ENCODE measurements at places on chromosomes 6 and 20. TPM values are rescaled to one million over a fixed set of nuclear protein-coding genes. Genes with fewer than 3 reads are reported as not detected.

DNA sequence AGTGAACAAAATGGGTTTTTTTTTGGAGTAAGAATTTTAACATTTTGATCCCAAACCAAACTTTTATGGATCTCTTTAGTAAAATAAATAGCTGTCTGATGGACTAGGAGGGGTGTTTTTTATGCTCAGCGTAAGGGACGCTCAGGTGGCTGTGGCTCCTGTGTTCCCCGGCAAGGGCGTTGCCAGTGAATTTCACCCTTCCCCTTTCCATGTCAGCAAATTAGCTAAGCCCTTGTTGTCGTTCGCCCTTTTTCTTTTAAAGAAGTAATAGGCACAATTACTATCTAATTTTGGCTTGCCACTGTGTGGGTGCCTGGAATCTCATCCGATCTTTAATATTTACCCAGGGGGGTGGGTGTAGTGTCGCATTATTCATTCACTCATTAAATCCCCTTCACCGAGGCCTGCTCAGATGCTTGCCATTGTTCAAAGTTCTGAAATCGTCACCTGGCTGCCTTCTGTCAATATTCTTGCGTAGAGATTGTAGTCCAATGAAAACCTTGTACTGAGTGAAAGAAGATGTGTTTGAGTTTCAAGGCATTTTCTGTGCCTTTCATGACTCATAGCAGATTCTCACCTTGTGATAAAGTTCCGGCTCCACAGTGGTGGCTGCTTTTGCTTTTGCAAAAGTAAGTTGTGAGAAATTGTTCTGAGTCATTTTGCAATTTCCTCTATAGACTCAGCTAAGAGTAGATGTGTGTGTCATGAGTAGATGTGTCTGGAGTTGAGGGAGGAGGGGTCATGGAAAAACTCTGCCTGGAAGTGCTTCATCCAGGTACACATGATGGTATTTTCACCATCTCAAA, 40.0 kb upstream of the CLDN20 start:
- H3K4me3 ChIP-seq: peak overlapping the region; percentile 40
- peak; percentile 78 for DNase-seq
- peaks cover 17% of the 10 kb centered on the region for H3K4me1 ChIP-seq
- H3K36me3 ChIP-seq: peaks cover 3% of the 10 kb centered on the region
- peak overlapping the region; percentile 75 for H3K27ac ChIP-seq

GRCh38 chr20:51376111-51376510, 166.4 kb downstream of the NFATC2 start:
- H3K27ac ChIP-seq: no peak overlapping the region
- peaks cover 4% of the 10 kb centered on the region for H3K36me3 ChIP-seq
- no peak for DNase-seq
- H3K27me3 ChIP-seq: no peaks in the 10 kb centered on the region
- no peak overlapping the region for H3K4me3 ChIP-seq
- peaks cover 4% of the 10 kb centered on the region for H3K4me1 ChIP-seq

The SAPCD1 gene
- total RNA-seq: 11.3 TPM

GRCh38 chr20:58005581-58006345, 222.7 kb downstream of the ANKRD60 start:
- H3K36me3 ChIP-seq: no peaks in the 10 kb centered on the region
- peaks cover 7% of the 10 kb centered on the region for H3K27me3 ChIP-seq
- H3K4me1 ChIP-seq: no peaks in the 10 kb centered on the region
- H3K4me3 ChIP-seq: no peak overlapping the region
- DNase-seq: no peak
- H3K27ac ChIP-seq: no peak overlapping the region

DNA sequence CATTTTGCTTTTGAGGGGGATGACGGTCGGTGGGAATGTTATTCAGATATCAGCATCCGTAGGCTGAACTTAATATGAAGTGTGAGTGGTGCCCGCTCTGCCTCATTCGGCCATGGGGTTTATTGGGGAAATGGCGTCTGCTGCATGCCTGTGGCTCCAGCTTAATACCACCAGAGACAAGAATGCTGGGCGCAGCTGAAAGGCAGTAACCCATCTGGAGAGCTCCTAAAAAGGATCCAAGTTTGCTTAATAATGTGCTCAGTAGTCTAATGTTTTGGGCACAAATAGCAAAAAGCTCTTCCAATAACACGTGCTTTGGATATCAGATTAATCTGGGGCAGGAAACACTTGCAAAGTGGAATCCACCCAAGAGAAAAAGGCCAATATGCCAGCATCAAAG, 273.0 kb upstream of the TAB2 start:
- H3K27me3 ChIP-seq: no peaks in the 10 kb centered on the region
- H3K4me1 ChIP-seq: peaks cover 48% of the 10 kb centered on the region
- DNase-seq: peak; percentile 1
- peaks cover 3% of the 10 kb centered on the region for H3K36me3 ChIP-seq
- no peak overlapping the region for H3K4me3 ChIP-seq

The PRSS16 gene
- 2.4 TPM for total RNA-seq

- H3K4me3 ChIP-seq: no peak overlapping the region
- H3K27ac ChIP-seq: no peak overlapping the region
- DNase-seq: no peak
Measured at GRCh38 chr6:83467620-83468036, 36.8 kb upstream of the ME1 start.

GRCh38 chr20:62069741-62070216, 4.1 kb upstream of the TAF4 start:
- H3K27me3 ChIP-seq: no peaks in the 10 kb centered on the region
- peaks cover 7% of the 10 kb centered on the region for H3K36me3 ChIP-seq
- DNase-seq: no peak

- no peak overlapping the region for H3K4me3 ChIP-seq
- peaks cover 43% of the 10 kb centered on the region for H3K4me1 ChIP-seq
- H3K36me3 ChIP-seq: peaks cover 19% of the 10 kb centered on the region
- no peak overlapping the region for H3K27ac ChIP-seq
- no peak for DNase-seq
Measured at GRCh38 chr20:62119591-62120364, 2.5 kb upstream of the LSM14B start.

The FABP7 gene
- not detected for total RNA-seq

DNA sequence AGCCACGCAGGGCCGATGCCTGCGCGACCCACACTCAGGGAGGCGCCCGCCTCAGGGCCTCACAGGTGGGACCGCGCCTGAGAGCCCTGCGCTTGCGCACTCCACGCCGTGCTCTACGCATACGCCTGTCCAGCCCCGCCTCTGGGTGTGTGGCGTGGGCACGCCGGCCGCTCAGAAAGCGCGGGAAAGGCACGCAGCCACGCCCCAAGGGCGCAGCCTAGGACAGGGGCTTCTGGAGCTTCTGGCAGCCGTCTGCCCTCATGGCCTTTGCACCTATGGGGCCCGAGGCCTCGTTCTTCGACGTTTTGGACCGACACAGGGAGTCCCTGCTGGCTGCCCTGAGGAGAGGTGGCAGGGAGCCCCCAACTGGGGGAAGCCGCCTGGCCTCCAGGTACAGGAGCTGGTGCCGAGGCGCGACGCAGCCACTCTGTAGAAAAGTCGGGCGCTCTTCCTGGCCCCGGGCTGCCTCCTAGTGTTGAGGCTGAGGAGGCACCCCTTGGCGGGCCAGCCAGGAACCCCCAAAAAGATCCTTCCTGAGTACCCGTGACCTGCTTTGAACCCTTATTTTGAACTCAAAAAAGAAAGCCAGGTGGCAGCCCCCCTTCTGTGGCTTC, at the start of gene SPO11:
TSS of gene SPO11 (plus strand) at position 196 of the 614 bp plus-strand sequence. CDS start at position 261, 65 bp downstream.
- no peaks in the 10 kb centered on the region for H3K36me3 ChIP-seq
- no peak within 1 kb of the TSS for H3K4me3 ChIP-seq

DNA sequence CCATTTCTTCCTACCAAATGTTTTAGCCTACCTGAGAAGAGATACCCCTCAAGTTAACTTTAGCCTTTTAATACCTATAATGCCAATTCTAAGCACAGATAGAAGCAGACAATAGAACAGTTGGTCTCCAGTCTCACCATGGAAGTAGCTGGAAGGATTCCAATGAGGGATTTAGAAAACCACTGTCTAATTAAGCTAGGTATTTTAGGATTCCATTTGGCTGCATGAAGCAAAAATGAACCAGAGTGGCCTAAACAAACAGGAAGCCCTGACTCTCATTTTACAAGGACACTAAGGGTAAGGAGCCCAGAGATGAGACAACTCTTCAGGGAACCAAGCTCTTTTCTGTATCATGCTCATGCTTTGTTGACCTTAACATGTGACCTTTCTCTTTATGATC, 199.2 kb downstream of the ALDH8A1 start:
- DNase-seq: no peak
- H3K36me3 ChIP-seq: no peaks in the 10 kb centered on the region
- no peaks in the 10 kb centered on the region for H3K4me1 ChIP-seq
- no peak overlapping the region for H3K4me3 ChIP-seq
- no peak overlapping the region for H3K27ac ChIP-seq

DNA sequence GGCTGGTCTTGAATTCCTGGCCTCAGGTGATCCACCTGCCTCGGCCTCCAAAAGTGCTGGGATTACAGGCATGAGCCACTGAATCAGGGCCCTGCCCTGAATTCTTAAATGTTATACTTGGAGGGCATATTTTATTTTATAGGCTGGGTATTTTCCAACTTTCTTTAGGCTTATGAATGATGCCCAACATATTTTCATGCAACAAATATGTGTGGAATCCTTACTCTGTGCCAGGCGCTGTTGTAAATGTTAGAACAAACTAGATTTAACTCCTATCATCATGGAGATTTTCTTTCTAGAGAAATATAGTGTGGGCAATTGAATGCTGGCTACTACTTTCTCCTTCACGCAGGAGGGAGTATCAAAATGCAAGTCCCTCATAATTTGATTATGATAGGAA, 71.2 kb downstream of the SAMD5 start:
- H3K27me3 ChIP-seq: peaks cover 3% of the 10 kb centered on the region
- H3K4me3 ChIP-seq: no peak overlapping the region
- no peaks in the 10 kb centered on the region for H3K4me1 ChIP-seq
- H3K36me3 ChIP-seq: no peaks in the 10 kb centered on the region
- H3K27ac ChIP-seq: no peak overlapping the region

The SAMD10 gene
- total RNA-seq: 24.5 TPM

- H3K36me3 ChIP-seq: no peaks in the 10 kb centered on the region
- no peaks in the 10 kb centered on the region for H3K4me1 ChIP-seq
- no peak overlapping the region for H3K4me3 ChIP-seq
- DNase-seq: no peak
- no peaks in the 10 kb centered on the region for H3K27me3 ChIP-seq
Measured at GRCh38 chr20:60700728-60701127, 551.3 kb upstream of the CDH4 start.

- no peaks in the 10 kb centered on the region for H3K27me3 ChIP-seq
- H3K36me3 ChIP-seq: no peaks in the 10 kb centered on the region
- DNase-seq: no peak
- no peak overlapping the region for H3K4me3 ChIP-seq
- H3K4me1 ChIP-seq: no peaks in the 10 kb centered on the region
- no peak overlapping the region for H3K27ac ChIP-seq
Measured at GRCh38 chr6:155011809-155012291, 16.7 kb downstream of the TIAM2 start.

GRCh38 chr20:51563486-51564332, 21.2 kb upstream of the NFATC2 start:
- no peak overlapping the region for H3K27ac ChIP-seq
- peak; percentile 46 for DNase-seq
- no peaks in the 10 kb centered on the region for H3K36me3 ChIP-seq
- peaks cover 20% of the 10 kb centered on the region for H3K4me1 ChIP-seq
- no peak overlapping the region for H3K4me3 ChIP-seq
